ENCODE measurements at places on chromosomes 13 and 19.

DNA sequence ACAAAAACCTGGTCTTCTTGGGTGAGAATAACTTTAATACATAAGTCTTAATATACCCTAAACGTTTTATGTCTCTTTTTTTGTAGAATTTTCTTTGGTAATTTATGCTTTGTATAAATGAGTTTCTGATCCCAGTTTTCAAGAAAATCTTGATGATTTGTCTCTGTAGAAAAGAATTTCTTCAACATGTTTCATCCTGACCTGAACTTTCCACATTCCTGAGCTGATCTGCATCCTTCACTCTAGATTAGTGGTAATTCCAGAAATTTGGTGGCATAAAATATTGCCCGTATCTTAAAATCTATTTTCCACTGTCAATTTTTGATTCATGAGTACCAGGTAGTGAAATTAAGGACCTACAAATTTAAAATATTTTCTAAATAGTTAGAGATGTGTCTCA is 16.3 kb downstream of the ZNF714 start:
- H3K36me3 ChIP-seq = peaks cover 29% of the 10 kb centered on the region
- no peaks in the 10 kb centered on the region for H3K27me3 ChIP-seq
- DNase-seq = no peak
- H3K27ac ChIP-seq = peak overlapping the region; percentile 94

DNA sequence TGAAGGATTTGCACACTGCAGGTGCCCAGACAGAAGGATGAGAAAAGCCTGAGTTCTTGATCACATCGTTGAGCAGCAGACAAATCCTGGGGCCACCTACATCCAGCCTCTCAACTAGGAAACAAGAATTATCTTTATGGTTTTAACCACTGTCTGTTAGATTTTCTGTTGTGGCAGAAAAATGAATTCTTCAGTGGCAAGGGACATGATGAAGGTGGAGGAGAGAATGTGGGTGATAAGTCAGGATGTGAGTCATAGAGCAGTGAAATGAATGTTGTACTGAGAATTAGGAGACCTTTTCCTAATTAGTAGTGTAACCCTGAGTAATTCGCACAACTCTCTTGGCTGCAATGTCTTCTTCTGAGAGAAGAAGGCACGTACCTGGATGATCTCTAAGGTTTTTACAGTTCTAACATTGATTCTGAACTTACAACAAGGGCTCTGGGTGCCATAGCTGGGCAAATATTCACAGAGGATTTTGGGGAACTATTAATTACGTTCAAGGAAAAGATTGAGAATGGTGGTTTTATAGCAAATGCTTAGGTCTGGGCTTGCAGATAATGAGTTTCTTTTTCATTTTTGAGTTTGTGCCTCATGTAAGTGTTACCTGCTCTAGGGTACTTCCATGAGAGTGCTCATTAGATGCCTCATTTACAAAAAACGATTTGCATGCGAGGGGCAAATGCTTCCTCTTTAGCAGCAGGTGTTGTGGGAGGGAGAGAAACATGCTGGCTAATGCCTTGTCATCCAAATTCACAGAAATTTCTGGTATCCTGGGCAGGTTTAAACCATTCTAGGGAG is 111.0 kb upstream of the KL start:
- H3K4me1 ChIP-seq = peaks cover 51% of the 10 kb centered on the region
- no peak for DNase-seq
- H3K27me3 ChIP-seq = no peaks in the 10 kb centered on the region

DNA sequence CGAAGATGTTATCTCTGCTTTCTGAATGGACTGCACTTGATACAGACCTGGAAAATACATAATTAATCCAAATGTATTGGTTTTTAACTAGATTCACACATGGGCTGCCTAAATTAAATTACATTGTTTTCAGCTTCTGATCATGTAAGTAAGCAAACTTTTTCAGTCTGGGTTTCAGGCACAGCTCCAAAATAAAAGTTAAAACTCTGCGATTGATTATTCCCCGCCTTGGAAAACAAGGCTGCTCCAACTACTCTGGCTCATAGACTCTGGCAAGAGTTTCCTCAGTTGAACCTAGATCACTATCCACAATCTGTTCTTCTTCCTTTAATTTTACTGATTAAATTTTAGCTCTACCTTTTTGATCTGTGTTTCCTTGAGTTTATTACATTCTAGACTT is 526.0 kb upstream of the SPRY2 start:
- peak overlapping the region; percentile 0 for H3K27ac ChIP-seq
- H3K4me3 ChIP-seq = no peak overlapping the region
- peaks cover 24% of the 10 kb centered on the region for H3K4me1 ChIP-seq
- no peaks in the 10 kb centered on the region for H3K36me3 ChIP-seq
- no peak for DNase-seq

- no peak overlapping the region for H3K4me3 ChIP-seq
- no peak for DNase-seq
- no peaks in the 10 kb centered on the region for H3K36me3 ChIP-seq
- H3K27ac ChIP-seq = no peak overlapping the region
These were observed 92.9 kb downstream of the FLT1 start for GRCh38 chr13:28402057-28402381.

GRCh38 chr19:42203700-42204099 is 13.8 kb downstream of the DEDD2 start:
- H3K4me3 ChIP-seq = no peak overlapping the region
- peaks cover 45% of the 10 kb centered on the region for H3K36me3 ChIP-seq
- no peak for DNase-seq
- H3K27me3 ChIP-seq = no peaks in the 10 kb centered on the region
- H3K27ac ChIP-seq = no peak overlapping the region

GRCh38 chr13:85724546-85725432 is 74.4 kb downstream of the SLITRK6 start:
- no peak overlapping the region for H3K4me3 ChIP-seq
- H3K27me3 ChIP-seq = no peaks in the 10 kb centered on the region
- no peak for DNase-seq
- no peaks in the 10 kb centered on the region for H3K36me3 ChIP-seq

DNA sequence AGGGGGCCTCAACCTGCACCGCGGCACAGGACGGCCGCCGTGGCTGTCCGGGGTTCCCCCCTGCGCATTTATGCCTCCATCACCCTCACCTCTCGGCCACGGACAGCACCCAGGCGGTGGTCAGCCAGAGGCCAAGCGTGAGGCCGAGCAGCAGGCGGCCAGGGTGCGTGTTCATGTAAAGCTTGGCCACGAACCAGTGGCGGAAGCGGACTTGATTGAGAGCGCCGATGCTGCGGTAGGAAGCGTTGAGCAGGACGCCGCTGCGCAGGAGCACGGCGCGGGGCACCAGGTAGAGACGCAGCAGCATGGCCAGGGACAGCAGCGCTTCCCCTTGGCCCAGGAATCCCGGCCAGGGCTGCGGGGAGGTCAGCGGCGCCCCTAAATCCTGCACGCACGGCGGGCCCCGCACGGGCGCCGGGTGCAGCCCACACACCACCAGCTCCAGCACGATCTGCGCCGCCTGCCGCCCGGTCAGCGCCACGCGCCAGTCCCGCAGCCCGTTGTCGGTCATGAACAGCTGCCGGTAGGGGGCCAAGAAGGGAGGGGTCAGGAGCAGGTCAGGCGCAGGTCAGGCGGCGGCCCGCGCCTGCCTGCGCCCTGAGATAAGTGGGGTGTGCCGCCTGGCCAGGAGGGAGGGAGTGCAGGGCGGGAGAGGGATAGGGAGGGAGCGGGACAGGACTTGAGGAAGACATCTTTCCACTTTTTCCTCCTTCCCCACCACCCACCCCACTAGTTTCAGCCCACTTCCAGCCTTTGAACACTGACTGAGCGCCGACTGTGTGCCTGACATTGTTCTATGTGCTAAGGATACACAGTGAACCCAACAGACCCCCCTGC is 6.5 kb downstream of the KCNN4 start:
- H3K4me3 ChIP-seq = peak overlapping the region; percentile 64
- H3K4me1 ChIP-seq = peaks cover 48% of the 10 kb centered on the region
- no peaks in the 10 kb centered on the region for H3K27me3 ChIP-seq
- peak; percentile 65 for DNase-seq
- H3K27ac ChIP-seq = peak overlapping the region; percentile 56

GRCh38 chr19:28823338-28823961 is 389.5 kb downstream of the UQCRFS1 start:
- H3K36me3 ChIP-seq = no peaks in the 10 kb centered on the region
- H3K27ac ChIP-seq = no peak overlapping the region
- no peak for DNase-seq
- H3K27me3 ChIP-seq = peaks cover 21% of the 10 kb centered on the region

DNA sequence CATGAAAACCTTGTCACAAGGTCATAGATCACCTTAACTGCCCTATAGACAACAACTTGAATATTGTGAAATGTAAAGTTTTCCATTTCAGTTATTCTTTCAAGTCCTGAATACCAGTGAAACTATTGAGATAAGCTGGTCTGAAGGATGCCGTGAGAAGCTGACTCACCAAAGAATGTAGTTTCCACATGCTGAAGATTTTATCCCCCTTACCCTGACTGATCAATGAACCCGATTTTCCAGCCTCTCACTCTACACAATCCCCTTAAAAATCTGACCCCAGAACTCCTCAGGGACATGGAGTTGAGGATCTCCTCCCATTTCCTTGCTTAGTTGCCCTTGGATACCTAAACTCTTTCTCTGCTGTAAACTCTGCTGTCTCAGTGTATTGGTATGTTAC is 67.5 kb downstream of the POSTN start:
- no peak overlapping the region for H3K4me3 ChIP-seq
- DNase-seq = no peak
- H3K36me3 ChIP-seq = peaks cover 6% of the 10 kb centered on the region

GRCh38 chr19:48568345-48568886 is 16.4 kb downstream of the SULT2B1 start:
- peaks cover 28% of the 10 kb centered on the region for H3K4me1 ChIP-seq
- no peaks in the 10 kb centered on the region for H3K36me3 ChIP-seq
- no peak for DNase-seq
- H3K27me3 ChIP-seq = no peaks in the 10 kb centered on the region
- H3K4me3 ChIP-seq = peak overlapping the region; percentile 52
- H3K27ac ChIP-seq = peak overlapping the region; percentile 82

DNA sequence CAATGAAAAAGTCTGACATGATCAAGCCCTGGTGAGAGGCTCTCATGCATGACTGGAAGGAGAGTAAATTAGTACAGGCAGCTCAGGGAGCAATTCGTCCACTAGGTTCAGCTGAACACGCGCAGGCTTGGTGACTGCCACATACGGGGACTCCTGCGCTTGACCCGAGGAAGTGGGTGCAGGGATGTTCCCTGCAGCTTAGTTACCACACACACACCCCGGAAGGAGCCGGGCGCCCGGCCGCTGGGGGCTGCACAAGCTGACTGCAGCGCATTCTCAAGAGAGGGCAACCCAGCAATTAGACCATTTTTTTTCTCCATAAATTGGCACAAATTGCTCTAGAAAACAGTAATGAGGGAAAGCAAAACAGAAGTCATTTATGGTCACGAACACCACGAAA is 23.0 kb upstream of the MIER2 start:
- H3K4me1 ChIP-seq = peaks cover 11% of the 10 kb centered on the region
- peaks cover 50% of the 10 kb centered on the region for H3K27me3 ChIP-seq
- H3K27ac ChIP-seq = no peak overlapping the region
- DNase-seq = no peak
- no peak overlapping the region for H3K4me3 ChIP-seq

DNA sequence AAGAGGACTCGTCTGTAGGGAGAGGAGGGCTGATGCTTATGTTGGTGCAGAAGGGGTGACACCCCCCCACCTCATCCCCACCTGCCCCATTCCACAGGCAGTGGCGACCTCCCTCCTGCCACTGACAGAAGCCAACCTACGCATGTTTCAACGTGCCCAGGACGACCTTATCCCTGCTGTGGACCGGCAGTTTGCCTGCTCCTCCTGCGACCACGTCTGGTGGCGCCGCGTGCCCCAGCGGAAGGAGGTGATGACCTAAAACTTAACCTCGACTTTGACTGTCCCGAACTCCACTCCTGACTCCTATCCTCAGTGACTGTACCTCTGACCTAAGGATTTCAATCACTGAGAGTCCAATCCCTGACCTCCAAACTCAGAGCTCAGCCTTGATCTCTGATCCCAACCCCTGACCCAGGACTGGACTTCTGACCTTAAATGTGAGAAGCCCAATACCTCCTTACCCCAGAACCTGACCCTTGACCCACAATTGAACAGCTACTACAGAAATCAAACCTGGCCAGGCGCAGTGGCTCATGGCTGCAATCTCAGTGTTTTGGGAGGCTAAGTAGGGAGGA is 3.8 kb downstream of the SHFL start:
- no peak for DNase-seq
- peaks cover 21% of the 10 kb centered on the region for H3K36me3 ChIP-seq
- H3K4me3 ChIP-seq = no peak overlapping the region
- no peak overlapping the region for H3K27ac ChIP-seq

Data from mesothelial cell of epicardium (in vitro differentiated cells).